Activated T-helper 1 cell treated with Interleukin-2 at 50 U/mL for 16 hours (primary cell): ENCODE measurements at places on chromosomes 5 and 9.
A peak's percentile ranks its signal among the peaks of the same experiment; 100 is the strongest.

DNA sequence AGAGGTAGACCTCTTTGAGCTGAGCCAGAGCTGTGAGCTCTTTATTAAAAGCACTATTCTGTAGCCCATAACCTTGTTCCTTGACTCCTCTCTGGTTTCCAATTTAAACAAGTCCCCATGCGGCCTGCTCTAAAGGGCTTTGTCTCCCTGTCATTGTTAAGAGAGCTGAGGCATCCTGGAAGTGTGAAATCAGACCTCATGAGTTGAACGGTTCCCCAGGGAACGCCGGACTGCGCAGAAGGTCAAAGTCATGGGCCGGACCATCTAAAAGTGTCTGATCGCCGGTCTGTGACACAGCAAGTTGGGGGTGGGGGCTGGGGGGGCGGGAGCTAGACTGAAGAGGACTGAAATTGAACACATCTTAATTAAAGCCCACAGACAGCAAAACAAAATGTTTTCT lies 265.8 kb downstream of the SLF1 start:
- no peak for DNase-seq

DNA sequence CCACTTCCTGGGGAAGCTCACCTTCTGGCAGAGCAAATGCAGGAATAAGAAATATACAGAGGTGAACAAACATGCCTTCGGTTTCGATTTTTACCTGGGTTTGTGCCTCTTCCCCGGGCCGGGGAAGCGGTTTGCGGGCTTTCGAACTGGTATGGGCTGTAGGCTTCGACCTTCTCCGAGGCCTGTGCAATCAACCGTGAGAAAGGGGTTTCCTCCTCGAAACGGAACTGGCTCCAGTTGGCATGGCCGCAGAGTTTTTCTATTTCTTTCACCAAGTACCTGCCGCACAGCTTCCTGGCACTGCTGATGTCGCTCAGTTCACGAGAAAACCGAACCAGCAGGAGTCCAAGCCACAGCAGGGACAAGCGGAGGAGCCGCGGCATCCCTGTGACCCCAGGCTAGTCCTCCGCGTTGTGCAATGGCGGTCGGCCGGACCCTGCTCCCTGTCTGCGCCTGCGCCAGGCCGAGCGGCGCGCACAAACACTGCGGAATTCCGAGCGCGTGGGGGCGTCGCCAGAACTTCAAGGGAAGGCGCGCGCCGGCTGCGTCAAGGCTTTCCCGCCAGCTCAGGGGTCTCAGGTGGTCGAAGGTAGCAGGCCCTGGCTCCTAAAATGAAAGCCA lies at the start of gene INSL6:
INSL6 (minus strand) TSS at position 420 of the 621 bp plus-strand sequence; CDS start at position 383, 37 bp downstream.
- no peak for DNase-seq

GRCh38 chr5:51395245-51395644 lies 12.0 kb downstream of the ISL1 start:
- DNase-seq: no peak

GRCh38 chr9:5863092-5863746 lies 27.5 kb upstream of the MLANA start:
- DNase-seq: no peak

GRCh38 chr5:35598707-35599370 lies 18.8 kb upstream of the SPEF2 start:
- no peak for DNase-seq

GRCh38 chr5:112823656-112824055 lies 37.4 kb upstream of the SRP19 start:
- DNase-seq: no peak

- no peak for DNase-seq
Measured at GRCh38 chr5:134247428-134248224, 21.8 kb upstream of the PPP2CA start.

DNA sequence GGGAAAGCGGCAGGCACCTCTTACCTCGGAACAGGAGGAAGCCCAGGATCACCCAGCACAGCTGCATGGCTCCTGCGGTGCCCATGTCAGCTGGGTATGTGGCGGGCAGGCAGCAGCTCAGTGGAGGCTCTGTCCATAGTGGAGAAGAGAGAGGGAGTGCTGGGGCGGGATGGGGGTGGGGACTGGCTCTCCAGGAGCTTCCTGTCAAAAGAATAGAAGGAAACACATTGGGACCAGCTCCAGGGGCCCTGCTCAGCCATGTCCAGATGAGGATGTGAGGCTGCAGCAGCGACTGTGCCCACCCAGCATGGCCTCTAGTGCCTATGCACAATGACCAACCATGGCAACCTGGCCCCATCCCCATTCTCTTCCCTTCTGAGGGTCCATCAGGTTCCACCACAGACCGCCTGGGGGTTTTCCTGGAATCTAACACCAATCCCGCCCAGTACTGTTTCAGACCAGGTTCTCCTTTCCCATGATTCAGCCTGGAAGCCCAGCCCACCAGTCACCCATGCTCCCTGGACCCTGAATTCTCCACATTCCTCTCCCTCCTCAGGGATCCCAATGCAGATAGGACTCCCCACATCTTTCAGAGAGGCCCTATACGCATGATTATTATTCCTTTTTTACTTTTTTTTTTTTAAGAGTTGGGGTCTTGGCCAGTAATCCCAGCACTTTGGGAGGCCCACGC lies at the start of gene ECSCR:
ECSCR (minus strand) TSS at position 158 of the 691 bp plus-strand sequence; CDS start at position 85, 73 bp downstream.
- DNase-seq: no peak

- DNase-seq: no peak
Measured at GRCh38 chr5:37859805-37860204, 20.0 kb upstream of the GDNF start.

DNA sequence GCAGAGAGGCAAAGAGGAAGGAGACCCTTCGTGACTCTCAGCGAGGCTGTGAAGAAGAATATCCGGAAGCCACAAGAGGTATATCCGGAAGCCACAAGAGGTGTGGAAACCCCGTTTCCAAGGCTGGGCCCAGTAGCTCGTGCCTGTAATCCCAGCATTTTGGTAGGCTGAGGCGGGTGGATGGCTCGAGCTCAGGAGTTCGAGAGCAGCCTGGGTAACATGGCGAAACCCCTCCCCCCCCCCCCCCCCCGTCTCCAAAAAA lies 612 bp upstream of the BBLN start:
- peak; percentile 44 for DNase-seq

GRCh38 chr9:2741441-2742158 lies 24.3 kb downstream of the KCNV2 start:
- no peak for DNase-seq

DNA sequence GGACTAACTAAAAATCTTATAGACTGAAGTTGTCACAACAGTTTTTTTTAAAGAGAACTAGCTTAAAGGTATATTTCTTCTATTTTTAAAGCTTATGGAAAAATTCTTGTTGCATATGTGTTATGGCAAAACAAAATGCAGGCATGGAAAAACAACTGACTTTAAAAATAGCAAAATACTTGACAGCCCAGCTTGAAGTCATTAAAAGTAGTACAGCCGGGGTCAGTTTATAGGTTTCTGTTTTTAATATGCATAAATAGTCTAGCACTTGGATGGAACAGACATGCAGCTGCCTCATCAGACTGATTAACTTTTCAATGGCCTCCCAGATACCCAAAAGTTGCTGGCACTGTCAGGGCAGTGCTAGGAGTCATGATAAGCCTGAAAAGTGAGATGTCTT lies 22.3 kb upstream of the ARL15 start:
- no peak for DNase-seq

DNA sequence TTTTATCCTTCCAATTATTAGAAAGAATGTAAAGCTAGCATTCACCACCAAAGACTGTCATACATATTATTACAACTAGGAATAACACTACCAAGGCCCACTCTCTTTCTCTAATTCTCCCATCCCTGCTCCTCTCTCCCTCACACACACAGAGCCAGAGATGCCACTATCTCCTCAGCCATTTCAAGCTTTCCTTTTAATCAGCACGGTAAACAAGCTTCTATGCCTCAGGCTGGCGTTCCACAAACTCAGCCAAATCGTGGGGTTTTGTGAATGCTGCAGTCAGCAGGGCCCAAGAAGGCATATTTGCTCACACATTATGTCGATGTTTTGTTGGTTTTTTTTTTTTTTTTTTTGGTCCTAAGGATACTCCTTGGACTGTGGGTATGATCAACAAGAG lies 979.9 kb upstream of the DMAC1 start:
- DNase-seq: no peak

GRCh38 chr9:114910541-114910940 lies 19.9 kb downstream of the TNFSF8 start:
- DNase-seq: no peak

DNA sequence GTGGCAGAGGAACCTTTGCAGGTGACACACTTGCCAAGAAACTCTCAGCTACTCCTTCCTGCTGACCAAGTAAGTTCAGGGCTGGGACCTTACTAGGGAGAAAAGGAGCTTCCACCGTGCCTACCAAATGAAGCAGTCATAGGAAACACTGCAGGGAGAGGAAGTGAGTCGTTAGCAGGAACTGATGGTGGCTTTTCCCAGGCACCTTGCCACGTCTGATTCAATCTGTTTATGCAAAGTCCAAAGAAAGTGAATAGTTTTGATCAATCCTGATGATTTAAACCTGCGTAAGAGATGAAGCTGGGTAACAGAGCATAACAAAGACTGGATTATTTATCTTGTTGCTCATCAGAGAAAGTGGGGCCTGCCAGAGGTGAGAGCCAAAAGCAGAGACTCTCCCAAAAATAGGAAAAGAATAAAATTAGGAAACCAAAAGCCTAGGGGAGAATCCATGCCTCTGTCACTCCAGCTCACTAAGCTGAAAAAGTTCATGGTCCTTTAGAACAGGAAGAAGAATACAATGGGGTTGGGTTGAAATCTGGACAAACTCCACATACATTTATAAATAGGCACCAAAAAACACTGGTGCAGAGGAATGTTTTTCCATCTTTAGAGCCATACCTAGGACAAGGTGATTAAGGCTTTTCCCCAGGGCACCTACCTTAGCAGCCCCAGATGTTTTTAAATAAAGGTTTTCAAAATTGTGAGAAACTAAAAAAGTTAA lies 9.3 kb upstream of the PFDN1 start:
- no peak for DNase-seq
